Renal cortex interstitium (tissue), 15 donors: ENCODE measurements at places on chromosomes 2 and 18. TPM values are rescaled to one million over a fixed set of nuclear protein-coding genes. Genes with fewer than 3 reads are reported as not detected.

GRCh38 chr2:152504618-152505017 is 169.6 kb downstream of the FMNL2 start:
- DNase-seq: no peak

- no peak for DNase-seq
Measured at GRCh38 chr2:159953136-159953823, 109.1 kb downstream of the PLA2R1 start.

Gene SPATA3
- polyA plus RNA-seq: not detected

- DNase-seq: no peak
Measured at GRCh38 chr2:10083046-10083445, 2.8 kb upstream of the CYS1 start.

DNA sequence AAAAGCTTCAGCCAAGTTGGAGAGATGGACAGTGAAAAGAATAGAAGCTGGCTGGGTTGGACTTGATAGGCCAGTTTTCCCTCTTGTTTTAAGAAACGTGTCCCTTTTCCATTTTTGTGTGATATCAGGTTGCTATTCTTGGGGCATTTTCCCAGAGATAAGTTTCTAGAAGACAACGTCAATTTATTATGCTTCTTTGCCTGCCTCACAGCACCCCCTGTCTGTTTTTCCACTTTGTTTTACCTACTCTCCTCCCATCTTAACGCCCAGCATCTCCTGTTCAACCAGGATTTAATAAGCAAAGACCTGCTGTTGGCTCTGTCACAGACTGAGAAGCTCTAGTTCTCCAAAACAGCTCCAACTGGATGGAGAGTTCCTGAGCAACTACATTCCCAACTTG is 317.8 kb upstream of the ZNF521 start:
- DNase-seq: no peak

Gene VIT
- polyA plus RNA-seq: not detected

GRCh38 chr2:44549099-44549471 is 187.3 kb downstream of the CAMKMT start:
- no peak for DNase-seq

Gene MC2R
- not detected for polyA plus RNA-seq

DNA sequence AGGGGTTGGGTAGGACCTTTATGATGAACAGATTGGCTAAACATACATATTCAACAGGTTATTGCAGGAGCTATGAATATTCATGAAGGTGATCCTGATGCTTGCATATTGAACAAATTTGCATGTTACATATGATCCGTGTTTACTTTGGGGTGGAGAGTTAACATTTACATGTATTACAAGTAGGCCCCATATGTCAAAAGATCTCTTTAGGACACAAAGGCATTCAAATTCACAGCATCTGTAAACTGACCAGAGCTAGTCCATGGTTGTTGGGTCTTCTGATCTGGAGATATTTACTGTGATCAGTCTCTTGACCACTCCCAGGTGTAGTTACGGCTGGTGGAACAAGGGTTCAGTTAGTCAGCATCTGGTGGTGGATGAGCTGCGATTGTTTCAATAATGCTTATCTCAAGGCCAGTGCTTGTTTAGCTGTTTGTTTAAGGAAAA is 80.4 kb downstream of the PMAIP1 start:
- DNase-seq: no peak

- DNase-seq: no peak
Measured at GRCh38 chr2:46863882-46864281, 51.7 kb downstream of the MCFD2 start.

DNA sequence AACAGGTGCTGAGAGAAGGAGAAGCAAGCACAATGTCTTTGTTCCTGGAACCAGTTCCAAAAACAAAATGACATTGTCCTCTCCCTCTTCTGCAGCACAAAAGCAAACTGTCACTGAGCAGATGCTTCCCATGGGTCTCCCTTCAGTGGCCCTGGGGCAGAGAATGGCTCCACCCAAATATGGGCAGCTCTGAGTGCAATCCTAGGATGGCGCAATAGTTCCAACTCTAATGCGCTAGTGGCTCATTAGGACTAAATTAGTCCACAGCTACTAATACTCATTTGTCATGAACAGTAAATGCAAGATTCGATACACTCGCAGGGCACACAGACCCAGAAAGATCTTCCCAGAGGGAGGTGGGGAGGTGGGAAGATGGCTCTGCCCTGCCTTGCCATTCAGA is 205.2 kb upstream of the CHAC2 start:
- DNase-seq: no peak

Gene KIDINS220
- polyA plus RNA-seq: 83.9 TPM

DNA sequence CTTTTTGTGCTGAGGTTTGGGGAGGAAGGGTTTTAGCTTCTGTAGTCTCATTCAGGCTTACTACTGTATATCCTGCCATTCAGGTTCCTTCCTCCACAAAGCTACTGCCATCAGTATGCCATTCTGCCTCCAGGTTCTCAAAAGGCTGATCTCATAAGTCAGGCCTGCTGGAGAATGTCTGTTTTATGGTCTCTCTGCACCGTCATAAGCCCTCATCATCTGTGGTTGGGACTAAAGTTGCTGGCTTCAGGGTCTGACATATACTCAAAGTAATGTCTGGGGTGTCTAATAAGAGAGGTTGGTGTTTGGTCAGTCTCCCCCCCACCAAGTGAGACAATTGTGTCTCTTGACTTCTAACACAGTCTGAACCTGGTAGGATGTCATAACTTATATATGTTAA is 36.2 kb upstream of the CCBE1 start:
- DNase-seq: no peak

- no peak for DNase-seq
Measured at GRCh38 chr2:25441353-25441752, 99.6 kb upstream of the DNMT3A start.

- DNase-seq: no peak
Measured at GRCh38 chr2:24466871-24467870, 23.9 kb upstream of the NCOA1 start.

DNA sequence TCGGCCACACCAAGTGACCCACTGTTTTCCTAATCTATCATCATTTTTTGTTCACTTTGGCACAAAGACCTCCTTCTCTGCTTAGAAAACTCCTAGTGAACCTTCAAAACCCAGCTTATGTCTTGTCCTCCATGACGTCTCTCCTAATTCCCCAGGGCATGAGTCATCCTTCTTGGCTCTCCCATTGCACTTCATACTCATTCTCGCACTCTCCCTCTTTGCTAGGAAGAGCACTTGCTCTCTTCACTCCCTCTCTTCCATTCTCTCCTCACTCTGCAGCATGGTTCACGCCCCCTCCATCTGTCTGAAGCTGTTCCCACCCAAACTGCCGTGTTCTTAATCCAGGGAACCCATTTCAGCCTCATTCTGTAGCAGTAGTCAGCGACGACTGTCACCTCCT is 103.9 kb downstream of the MRO start:
- DNase-seq: no peak

- no peak for DNase-seq
Measured at GRCh38 chr2:54559593-54560145, 103.5 kb downstream of the SPTBN1 start.

- DNase-seq: no peak
Measured at GRCh38 chr18:9628984-9629383, 14.6 kb upstream of the PPP4R1 start.

Gene ITSN2
- 23.5 TPM for polyA plus RNA-seq

DNA sequence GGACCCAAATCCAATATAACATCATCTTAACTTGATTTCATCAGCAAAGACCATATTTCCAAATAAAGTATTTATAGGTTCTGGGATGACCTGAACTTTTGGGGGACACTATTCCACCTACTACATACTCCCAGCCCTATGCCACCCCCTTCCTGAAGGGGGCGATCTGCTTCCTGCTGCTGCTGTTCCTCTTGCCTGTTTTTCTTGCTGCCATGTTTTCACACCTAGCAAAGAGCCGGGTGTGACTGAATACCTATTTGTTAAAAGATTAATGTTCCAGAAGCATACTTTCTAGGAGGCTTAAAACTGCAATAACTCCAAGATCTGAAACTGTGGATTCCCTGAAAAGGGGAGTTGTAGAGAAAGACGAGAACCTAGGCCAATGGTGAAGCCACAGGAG is 89.7 kb downstream of the ICOS start:
- DNase-seq: no peak

GRCh38 chr2:200415455-200415854 is 94.4 kb downstream of the KCTD18 start:
- DNase-seq: no peak

DNA sequence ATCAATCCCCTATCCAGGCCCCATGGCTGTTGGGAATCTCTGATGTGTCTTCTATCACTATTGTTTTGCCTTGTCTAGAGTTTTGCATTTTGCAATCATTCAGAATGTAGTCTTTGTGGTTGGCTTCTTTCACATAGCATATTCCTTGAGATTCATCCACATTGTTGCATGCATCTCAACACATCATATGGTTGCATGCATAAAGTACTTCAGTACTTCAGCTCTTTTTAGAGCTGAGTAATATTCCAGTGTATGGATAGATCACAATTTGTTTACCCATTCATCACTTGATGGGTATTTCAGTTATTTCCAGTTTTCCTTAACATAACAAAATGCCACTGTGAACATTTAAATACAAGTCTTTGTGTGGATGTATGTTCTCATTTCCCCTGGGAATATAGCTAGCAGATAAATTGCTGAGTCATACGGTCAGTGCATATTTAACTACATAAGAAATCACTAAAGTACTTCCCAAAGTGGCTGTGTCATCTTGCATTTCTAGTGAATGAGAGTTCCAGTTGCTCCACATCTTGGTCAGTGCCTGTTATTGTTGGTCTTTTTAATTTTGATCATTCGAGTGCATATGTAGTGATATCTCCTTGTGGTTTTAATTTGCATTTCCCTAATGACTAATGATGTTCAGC is 138.8 kb downstream of the BCL11A start:
- DNase-seq: no peak
